H7 (cell line): ENCODE measurements at places on chromosomes 1 and 21. TPM values are rescaled to one million over a fixed set of nuclear protein-coding genes. Genes with fewer than 3 reads are reported as not detected.

Gene FAAH
- total RNA-seq = 12.6 and 19.8 TPM in 2 replicates

Gene CLDN8
- total RNA-seq = not detected in 2 replicates

Gene PDPN
- 103 and 108 TPM in 2 replicates for total RNA-seq

Gene MYBPH
- not detected in 2 replicates for total RNA-seq

Gene OLFML3
- total RNA-seq = 226 and 276 TPM in 2 replicates

Gene ANKRD35
- total RNA-seq = 0.22 and 0.52 TPM in 2 replicates

Gene TLCD4
- 2.5 and 3.3 TPM in 2 replicates for total RNA-seq

Gene AGT
- total RNA-seq = 0.42 TPM in 1 of 2 replicates, not detected in the other

Gene DNMT3L
- total RNA-seq = 2.9 and 8.2 TPM in 2 replicates

GRCh38 chr1:60137406-60137805 lies 63.8 kb upstream of the C1orf87 start:
- no peak for DNase-seq

- peak; percentile 91 for DNase-seq
Observed at GRCh38 chr1:168136709-168137514, at the start of gene GPR161. Gene GPR161 (minus strand): TSS chr1:168136930. CDS start chr1:168104850, 32,080 bp downstream.

DNA sequence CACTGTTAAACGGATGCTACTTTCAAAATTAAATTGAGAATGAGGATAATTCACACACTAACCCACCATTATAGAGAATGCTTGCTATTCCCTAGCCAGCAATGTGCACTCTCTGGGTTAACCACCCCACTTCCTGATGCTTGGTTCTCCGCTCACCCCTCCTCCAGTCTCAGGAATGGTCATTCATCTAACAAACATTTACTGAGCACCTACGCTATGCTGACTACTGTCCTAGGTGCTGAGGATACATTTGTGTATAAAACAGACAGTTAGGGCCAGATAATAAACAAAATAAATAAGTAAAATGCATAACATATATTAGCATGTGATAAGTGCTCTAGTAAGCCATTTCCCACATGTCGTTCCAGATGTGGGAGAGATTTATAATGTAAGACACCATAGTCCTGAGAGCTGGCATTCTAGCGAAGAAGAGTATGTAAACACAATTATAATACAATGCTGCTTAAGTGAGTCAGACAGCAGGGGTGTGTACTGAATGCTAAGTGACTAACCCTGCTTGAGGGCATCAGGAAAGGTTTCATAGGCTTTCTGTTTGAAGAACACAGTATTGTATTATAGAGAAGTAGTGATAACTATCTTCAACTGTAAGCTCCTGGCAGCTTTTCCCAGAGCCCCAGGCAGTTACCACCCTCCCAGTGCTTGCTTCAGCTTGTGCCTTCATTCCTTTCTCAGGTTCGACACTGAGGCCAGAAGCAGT lies 126.7 kb upstream of the CACHD1 start:
- no peak for DNase-seq

- DNase-seq = no peak
Observed at GRCh38 chr1:107389410-107390396, 248.9 kb downstream of the NTNG1 start.

DNA sequence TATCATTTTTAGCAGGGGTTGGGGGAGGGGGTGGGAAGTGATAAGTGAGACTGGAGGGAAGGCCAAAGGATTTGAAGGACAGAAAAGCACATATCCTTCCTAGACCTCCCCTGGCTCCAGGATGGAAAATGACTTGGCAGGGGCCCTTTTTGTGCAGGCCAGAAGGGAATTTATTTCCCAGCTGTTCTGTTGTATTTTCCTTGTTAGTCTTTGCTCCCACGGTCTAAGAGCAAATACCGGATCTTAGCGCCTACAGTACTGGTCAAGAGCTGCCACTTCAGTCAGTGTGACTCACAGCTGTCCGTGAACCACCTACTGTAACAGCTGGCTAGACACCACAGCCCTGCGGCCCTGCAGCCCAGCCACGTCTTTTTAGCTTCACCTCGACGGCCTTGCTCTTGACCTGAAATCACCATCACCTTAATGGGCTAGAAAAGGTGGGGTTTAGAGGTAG lies 51.0 kb upstream of the ERRFI1 start:
- peak; percentile 26 for DNase-seq

GRCh38 chr1:201272799-201273198 lies 10.5 kb upstream of the PKP1 start:
- peak; percentile 48 for DNase-seq

- no peak for DNase-seq
Observed at GRCh38 chr1:248906753-248907661, 972 bp downstream of the PGBD2 start.

- no peak for DNase-seq
Observed at GRCh38 chr1:89425056-89425455, 61.2 kb downstream of the GBP6 start.

DNA sequence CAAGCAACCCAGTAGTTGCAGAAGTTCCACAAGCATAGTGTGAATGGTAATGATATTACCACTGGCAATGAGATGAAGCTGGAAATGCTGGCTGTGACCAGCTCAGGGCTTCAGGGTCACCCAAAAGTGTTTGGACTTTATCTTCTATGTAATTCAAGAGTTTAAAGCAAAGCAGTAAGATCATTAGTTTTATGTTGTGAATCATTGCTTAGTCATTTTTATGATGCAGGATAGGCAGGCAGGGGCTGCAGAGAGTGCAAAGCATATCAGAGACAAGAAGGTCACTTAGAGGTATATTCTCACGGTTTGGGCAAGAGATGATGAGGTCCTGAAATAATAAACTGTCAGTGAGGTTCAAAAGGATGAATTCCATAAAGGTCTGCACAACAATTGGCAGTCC lies 147.4 kb downstream of the OLFM3 start:
- no peak for DNase-seq

GRCh38 chr1:203252678-203253077 lies 23.2 kb upstream of the CHIT1 start:
- no peak for DNase-seq

DNA sequence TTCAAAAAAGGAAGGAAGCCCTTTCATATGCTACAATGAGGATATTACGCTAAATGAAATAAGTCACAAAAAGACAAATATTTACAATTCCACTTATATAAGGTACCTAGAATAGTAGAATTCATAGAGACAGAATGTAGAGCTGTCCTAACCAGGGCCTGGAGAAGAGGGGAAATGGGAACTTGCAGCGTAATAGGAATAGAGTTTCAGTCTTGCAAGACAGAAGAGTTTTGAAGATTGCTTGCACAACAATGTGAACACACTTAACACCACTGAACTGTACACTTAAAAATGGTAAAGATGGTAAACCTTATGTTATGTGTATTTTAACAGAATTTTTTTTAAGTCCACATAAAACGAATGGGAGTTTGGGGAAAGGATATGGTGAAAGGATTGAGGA lies 2.9 kb downstream of the CD1B start:
- DNase-seq = no peak

DNA sequence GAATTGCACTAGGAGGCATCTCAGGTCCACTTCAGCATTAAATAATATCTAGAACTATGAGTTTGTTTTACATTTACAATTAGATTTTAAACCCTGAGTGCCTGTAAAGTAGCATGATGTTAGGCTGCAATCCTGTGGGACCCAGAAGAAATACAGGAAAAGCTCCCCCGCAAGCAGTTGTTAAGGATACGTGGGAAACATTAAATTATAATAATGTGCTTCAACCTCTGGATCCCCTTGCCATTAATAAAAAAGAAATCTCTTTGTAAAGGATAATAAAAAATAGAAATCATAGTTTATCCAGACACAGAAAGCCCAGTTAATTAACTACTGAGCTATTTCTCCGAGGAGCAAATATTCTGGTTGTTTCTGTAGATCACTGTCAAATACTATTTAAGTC lies 106.0 kb downstream of the PCNX2 start:
- DNase-seq = no peak

DNA sequence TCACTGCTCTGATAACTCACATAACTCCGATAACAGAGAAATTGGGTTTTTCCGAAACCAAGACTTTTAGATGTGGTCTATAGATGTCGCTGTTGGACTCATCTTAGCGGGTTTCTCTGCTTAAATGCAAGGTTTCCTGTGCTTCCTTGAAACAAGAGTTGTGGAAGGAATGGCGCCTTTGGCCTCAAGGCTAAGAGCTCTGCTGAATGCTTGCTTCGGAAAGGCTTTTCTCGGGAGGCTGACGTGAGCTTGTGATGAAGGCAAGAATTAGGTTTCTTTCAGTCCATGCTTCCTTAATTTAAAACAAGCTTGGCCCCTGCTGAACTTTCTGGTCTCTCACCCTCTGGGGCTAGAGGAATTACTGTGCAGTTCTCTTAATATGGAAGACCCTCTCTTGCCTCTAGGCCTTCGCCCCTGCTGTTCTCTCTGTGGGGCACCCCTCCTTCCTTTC lies 113.5 kb downstream of the MAP3K21 start:
- peak; percentile 51 for DNase-seq

DNA sequence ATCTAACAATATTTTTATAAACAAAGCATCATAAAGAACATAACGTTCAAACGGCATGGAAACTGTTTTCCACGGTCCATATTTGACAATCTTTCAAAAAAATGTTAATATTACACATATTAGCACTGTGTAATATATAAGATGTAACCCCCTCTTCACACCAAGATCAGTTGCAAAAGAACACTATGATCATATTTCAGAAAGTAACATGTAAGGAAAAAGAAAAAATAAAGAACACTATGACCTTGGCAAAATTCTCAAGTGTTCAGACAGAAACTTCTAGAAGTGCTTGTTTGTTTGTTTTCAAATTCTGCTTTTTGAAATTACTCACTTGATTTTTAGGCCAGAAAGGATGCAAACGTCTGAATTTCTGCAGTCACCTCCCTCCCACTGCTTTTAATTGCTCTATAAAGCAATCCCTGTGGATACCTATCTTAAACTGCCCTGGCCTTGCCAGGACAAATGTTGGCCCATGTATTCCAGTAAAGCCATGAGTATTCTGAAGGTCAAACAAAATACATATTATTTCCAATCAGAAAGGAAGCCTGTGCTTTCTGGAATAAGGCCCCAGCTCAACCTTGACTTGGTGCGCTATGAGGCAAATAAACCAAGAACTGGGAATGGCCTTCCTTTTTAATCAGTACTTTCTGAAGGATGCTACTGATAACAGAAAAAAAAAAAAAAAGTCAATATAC lies 68.6 kb downstream of the TGFBR3 start:
- DNase-seq = no peak

- no peak for DNase-seq
Observed at GRCh38 chr1:21779613-21780521, 3.1 kb downstream of the USP48 start.

- no peak for DNase-seq
Observed at GRCh38 chr1:183404476-183404875, 13.7 kb downstream of the NMNAT2 start.

DNA sequence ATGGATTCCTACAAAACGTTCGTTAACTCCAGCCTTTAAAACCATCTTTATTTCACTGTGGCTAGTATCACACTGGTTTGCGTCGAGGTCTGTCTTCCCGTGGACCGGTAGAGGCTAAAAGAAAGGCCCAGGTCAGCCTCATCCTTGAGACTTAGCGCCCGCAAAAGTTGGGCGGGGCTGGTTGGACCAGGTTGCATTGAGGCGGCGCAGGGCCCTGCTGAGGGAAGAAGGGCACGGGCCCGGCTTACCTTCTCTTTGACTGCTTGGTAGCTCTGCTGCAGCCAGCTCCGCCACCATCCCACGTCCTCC lies 455 bp downstream of the BSDC1 start:
- peak; percentile 76 for DNase-seq

- DNase-seq = no peak
Observed at GRCh38 chr1:64701886-64702285, 43.0 kb upstream of the RAVER2 start.

DNA sequence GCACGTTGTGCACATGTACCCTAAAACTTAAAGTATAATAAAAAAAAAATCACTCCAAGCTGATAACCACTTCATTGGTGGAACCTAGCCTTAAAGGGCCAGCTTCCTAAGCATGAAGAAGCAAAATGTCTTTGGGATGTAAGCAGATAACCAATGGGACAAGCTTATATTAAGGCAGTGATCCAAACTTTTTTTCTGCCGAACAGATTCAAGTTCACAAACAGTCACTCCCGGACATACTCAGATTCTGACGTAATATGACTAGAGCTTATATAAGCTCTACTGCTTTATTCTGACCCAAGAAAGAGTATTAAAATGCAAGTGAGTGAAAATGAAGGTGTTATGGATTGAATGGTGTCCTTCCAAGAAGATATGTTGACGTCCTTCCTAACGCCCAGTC lies 44.9 kb upstream of the HIVEP3 start:
- no peak for DNase-seq

GRCh38 chr21:37414292-37415253 lies 48.0 kb downstream of the DYRK1A start:
- DNase-seq = no peak

DNA sequence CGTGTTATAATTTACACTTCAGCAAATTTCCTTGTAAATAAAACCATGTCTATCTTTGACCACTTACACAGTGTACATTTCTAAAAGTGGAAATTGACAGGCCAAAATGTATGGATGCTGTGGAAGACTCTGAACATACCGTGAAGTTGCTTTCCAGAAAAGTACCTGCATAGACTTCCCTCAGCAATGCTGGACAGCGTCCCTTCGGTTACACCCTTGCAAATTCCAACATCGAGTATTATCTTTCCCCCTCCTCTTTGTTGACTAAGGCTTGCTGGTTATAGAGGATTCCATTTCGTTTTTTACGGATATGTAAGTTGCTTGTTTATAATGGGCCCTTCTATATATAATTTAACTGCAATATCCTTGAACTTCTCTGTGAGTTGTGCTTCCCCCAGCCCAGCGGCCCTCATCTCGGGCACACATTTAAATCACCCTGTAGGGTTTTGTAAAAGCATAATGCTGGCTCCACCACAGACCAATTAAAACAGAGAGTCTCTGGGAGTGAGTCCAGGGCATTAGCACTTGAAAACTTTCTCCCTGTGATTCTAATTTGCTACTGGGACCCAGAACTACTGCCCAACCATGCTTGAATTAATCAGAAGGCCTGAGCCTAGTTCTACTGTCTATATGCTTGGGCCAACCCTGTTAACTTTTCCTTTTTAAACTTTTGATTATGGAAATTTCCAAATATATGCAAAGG lies 230.3 kb downstream of the GRIK3 start:
- DNase-seq = peak; percentile 76

GRCh38 chr1:235649368-235650163 lies at the start of gene GNG4:
Gene GNG4 (minus strand): TSS chr1:235649784. CDS start chr1:235583838, 65,946 bp downstream.
- peak; percentile 95 for DNase-seq

DNA sequence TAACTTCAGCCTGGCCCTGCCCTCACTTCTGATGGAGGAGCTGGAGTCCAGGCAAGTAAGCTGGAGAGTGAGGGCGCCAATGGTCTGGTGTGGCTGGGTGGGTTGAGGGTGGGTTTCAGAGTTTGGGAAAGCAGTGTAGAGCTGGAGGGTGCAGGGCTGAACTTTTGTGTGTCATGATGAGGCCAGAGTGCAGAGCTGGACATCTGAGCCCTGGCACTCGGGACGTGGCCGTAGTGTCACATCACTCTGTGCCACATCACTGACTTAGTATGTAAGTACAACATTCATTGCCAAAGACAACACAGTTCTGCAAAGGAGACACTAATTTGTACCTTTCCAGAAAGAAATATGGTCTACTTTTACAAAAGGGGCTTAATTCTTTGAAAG lies 15.8 kb downstream of the SPATA46 start:
- DNase-seq = no peak
